ENCODE measurements at places on chromosomes 7 and 10. TPM values are rescaled to one million over a fixed set of nuclear protein-coding genes. Genes with fewer than 3 reads are reported as not detected.

GRCh38 chr7:71739520-71740173 is 607.7 kb downstream of the GALNT17 start:
- no peak for DNase-seq

DNA sequence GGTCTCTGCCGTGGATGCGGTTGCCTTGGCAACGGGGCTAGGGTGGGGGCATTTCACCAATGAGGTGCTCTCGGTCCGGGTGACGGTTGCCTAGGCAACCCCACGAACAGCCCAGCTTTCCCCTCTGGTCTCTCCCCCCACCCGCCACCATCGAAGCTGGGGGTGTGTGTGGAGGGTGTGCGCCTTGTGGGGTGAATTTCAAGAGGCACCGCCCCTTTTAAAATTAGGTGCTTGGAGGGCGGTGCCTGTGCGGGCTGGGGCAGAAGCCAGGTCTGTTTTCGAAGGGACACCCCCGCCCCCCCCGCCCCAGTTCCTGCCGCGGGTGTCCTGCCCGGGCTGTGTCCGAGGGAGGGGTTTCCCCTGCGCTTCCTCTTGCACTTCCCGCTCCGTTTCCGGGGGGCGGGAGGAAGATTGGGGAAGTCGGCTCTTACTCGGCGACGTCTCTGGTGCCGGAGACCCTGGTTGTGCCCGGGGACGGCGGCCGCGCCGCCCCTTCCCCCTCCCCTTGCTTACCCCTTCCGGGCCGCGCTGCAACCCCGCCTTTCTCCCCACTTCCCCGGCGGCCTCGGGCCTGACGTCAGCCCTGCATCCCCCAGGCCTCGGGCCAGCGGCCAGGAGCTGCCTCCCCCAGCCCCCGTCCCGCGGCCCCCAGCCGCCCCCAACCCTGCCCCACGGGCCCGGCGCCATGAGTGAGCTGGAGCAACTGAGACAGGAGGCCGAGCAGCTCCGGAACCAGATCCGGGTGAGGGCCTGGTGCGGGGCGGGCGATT is 2.2 kb downstream of the GNB2 start:
- peak; percentile 73 for DNase-seq

DNA sequence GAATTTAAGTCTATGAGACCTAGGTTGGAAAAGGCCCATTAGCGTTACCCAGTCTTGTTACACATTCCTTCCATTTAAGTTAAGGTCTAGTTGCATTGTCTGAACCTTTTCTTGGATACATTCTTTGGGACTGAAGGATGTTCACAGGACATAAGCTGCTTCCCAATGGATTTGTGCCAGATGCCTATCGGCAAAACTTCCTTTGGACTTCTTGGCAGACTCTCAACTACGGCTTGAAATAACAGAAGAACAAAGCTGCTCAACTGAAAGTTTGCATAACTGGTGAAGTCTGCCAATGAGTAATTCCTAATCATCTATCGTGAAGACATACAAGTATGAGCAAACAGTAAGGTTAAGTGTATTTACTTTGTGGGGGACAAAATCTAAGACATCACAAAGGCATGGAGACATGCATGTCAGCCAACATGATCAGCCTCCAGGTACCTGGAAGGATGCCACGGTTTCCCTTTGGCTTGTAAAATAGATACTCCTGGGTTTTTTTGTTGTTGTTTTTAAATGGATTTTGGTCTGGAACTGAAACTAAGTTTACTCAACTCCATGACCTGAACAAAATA is 35.4 kb downstream of the MALSU1 start:
- DNase-seq = peak; percentile 95

DNA sequence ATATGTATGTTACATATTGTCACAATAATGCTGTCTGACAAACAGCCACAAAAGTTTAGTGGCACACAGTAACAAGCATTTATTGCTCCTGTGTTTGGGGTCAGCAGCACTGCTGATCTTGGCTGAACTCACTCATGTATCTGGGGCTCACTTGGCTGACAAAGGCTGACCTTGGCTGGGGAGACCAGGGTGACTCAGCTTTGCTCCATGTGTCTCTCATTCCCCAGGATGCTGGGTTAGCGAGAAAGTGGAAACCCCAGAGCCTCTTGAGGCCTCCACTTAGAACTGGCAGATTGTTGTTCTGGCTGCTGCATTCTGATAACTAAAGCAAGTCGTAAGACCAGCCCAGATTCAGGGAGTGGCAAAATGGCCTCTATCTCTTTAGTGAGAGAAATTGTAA is 217.3 kb upstream of the HABP2 start:
- DNase-seq = peak; percentile 32

Gene RELN
- 0.76 TPM for polyA plus RNA-seq

All from GM23248 (cell line).